ENCODE measurements at places on chromosomes 4 and X.
A peak's percentile ranks its signal among the peaks of the same experiment; 100 is the strongest.

DNA sequence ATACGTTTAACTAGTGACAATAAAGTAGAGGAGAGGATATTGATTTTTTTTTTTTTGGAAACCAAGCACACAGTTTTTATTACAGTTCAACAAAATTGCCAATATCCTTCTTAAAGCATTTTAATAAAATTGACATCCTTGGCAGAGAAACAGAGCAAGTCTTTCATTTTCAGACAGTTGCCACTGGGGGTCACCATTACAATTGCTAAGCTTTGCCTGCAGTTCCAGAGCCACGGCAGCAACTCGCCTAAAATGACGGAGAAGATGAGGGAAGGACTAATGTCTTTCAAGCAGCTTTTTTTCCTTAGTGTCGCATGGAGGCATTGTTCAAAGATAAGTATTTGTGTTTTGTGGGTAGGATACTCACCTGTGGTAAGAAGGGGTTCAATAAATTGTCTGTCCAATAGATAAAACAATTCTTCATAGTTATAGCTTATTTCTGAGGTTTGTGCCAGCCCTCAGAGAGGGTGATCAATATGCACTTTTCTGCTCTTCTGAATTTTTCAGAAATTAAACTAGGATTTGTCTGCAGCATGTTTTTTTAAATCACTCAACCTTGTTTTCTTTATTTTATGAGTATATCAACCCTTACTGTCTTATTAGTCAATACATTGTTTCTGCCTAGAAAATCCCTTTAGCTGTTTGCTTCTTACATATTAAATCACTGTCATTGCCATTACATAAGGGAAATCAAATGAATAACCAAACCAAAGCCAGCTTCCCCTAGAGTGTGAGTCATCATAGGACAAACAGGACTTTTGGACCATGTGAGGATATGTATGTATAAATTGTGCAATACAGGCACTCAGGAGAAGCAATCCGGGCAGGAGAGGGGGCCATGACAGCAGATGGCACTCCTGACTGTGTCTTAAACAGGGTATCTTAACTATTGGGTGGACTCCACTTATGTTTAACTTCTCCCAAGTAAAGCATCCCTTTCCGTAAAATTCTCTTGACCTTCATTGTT, 508.1 kb upstream of the ARX start:
- DNase-seq: no peak

GRCh38 chr4:137531986-137532868, at the start of gene PCDH18:
PCDH18 (minus strand) TSS chr4:137532494; CDS start chr4:137532088, 406 bp downstream.
- DNase-seq: peak; percentile 91

GRCh38 chr4:153204728-153205648, 745 bp downstream of the TRIM2 start:
- no peak for DNase-seq

DNA sequence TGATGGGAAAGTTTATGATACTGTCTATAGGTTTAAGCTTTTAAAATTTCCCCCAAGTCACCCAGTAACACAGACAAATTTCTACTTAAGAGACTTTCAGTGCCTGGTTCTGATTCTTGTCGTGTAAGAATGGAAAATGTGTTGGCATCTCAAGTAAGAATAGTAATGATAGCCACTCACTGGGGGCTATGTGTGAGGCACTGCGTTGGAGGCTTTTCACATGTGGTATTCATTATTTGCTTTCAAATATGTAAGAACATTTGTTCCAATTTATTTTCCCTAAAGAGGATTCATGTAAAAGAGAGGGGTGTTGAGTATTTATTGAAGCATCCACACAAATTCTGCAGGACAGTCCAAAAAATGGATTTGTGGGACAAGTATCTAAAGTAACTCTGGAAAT, 143.6 kb downstream of the FNIP2 start:
- DNase-seq: no peak

GRCh38 chr4:17780501-17781299, 721 bp downstream of the FAM184B start:
- peak; percentile 16 for DNase-seq

- DNase-seq: no peak
These were observed 248.0 kb downstream of the INPP4B start for GRCh38 chr4:142598132-142598531.

DNA sequence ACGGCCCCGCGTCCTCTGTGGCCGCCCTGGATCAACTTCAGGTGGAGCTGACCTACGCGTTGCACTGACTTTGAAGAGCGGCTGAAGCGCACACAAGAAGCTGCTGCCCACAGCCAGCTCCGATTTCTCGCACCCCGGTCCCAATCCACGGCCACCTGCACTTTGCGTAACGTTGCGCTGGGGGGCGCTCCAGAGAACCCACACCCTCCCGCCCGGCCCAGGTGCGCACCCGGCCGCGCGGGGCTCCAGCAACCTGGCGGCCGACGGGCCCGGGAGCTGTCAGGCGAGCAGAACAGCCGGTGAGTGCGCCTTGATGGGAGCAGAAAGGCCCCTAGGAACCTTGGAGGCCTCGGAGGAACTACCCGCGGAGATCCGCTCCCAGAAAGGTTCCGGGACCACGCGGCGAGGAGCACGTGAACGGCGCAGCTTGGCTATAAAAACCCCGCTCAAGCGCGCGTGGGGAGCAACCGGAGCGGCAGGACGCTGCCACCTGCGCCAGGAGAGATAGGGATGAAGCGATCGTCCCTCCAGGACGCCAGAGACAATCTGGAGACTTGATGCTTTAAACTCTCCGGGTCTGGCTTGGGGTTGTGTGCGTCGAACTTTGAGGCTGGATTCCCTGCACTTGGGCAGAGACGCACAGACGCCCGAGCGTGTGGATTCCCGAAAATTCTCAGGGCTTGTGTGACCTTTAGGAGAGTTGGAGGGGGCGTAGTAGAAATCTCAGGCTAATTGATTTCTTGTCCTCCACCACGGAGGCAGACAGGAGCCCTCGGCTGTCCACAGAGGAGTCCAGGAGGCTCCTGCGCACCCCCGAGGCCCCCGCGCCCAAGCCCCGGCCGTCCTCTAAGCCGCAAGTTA, 591 bp upstream of the NWD2 start:
- no peak for DNase-seq
